ENCODE measurements at places on chromosomes 7 and 10.

DNA sequence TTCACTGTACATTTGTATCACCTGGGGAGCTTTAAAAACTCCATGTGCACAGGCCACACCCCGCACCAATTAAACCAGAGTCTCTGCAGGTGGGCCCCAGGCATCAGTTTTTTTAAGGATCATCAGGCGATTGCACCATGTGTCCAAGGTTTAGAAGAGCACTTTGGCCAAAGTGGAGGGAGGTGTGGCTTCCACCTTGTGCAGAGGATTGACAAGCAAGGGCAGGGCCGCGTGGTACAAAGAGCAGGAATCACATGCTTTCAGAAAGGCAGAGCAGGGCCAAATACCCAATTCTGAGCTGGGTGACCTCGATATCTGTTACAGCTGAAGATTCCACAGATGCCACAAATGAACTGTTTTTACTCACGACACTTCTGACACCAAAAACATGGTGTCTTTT, 52.4 kb downstream of the NOC3L start:
- DNase-seq, result no peak

- no peak for DNase-seq
Measured at GRCh38 chr10:128873411-128874054, 593.5 kb upstream of the MGMT start.

GRCh38 chr10:5465976-5466450, 33.4 kb downstream of the CALML5 start:
- DNase-seq, result no peak

DNA sequence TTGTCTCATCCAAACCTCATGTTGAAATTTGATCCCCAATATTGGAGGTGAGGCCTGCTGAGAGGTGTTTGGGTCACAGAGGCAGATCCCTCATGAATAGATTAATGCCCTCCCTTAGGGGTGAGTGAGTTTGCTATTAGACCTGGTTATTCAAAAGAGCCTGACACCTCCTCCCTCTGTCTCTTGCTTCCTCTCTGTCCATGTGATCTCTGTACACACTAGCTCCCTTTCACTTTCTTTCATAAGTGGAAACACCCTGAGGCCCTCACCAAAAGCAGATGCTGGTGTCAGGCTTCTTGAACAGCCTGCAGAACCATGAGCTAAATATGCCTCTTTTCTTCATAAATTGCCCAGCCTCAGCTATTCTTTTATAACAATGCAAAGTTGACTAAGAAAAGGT, 447.1 kb downstream of the MDFIC start:
- no peak for DNase-seq
